Upper lobe of left lung (tissue), 6 donors: ENCODE measurements at places on chromosomes 2 and 18. TPM values are rescaled to one million over a fixed set of nuclear protein-coding genes. Genes with fewer than 3 reads are reported as not detected.

Gene TUBA4B
- total RNA-seq, result 0.26 TPM

Gene ASAP2
- 23.0 TPM for total RNA-seq

Gene C2orf78
- not detected for total RNA-seq

Gene TCF4
- 94.4 TPM for total RNA-seq

Gene TRIM43B
- total RNA-seq, result not detected

Gene DPYSL5
- not detected for total RNA-seq

Gene GREB1
- 5.2 TPM for total RNA-seq

Gene SERPINB4
- not detected for total RNA-seq

Gene SCN7A
- total RNA-seq, result 37.8 TPM

Gene GLB1L
- 19.5 TPM for total RNA-seq

Gene GPAT2
- total RNA-seq, result 3.5 TPM

Gene SH3RF3
- total RNA-seq, result 4.1 TPM

Gene CDCA7
- total RNA-seq, result 0.49 TPM

Gene CRYGD
- total RNA-seq, result not detected

Gene SLC5A7
- total RNA-seq, result not detected

Gene TMEM178A
- 5.2 TPM for total RNA-seq

Gene SERPINB2
- total RNA-seq, result 0.49 TPM

Gene ADAM23
- 1.9 TPM for total RNA-seq

Gene MAP2
- 25.2 TPM for total RNA-seq

Gene KLHL30
- total RNA-seq, result 1.3 TPM

Gene CPO
- not detected for total RNA-seq

Gene CNGA3
- total RNA-seq, result not detected

Gene TTN
- total RNA-seq, result 895 TPM

Gene FBLN7
- total RNA-seq, result 2.2 TPM

Gene CFC1
- total RNA-seq, result not detected

Gene LCLAT1
- 7.3 TPM for total RNA-seq

Gene FBXO41
- 1.5 TPM for total RNA-seq

Gene IL1RL1
- 55.3 TPM for total RNA-seq

Gene PTPRN
- total RNA-seq, result not detected

Gene SEMA4F
- total RNA-seq, result 7.1 TPM

Gene LIMS3
- 2.2 TPM for total RNA-seq

Gene SLC30A3
- total RNA-seq, result 0.20 TPM

Gene CDH7
- not detected for total RNA-seq

Gene LRRC30
- total RNA-seq, result not detected

Gene FHOD3
- 3.1 TPM for total RNA-seq

Gene MC2R
- not detected for total RNA-seq

Gene ABCG8
- total RNA-seq, result 0.20 TPM

Gene CTAGE1
- total RNA-seq, result not detected

Gene SPC25
- total RNA-seq, result not detected

Gene GAREM1
- 18.4 TPM for total RNA-seq

Gene VWA3B
- 5.4 TPM for total RNA-seq

Gene SNORC
- total RNA-seq, result 1.5 TPM

Gene GNLY
- 24.1 TPM for total RNA-seq

Gene ALK
- 0.20 TPM for total RNA-seq

Gene PID1
- 42.0 TPM for total RNA-seq

Gene KCNE4
- 0.30 TPM for total RNA-seq

Gene CNNM4
- 26.9 TPM for total RNA-seq

Gene LINC00305
- total RNA-seq, result not detected

Gene ZC3H6
- 18.5 TPM for total RNA-seq

Gene GAL3ST2
- total RNA-seq, result not detected

Gene CXCR1
- total RNA-seq, result 3.1 TPM

Gene LGALSL
- 8.4 TPM for total RNA-seq

Gene TUBB8B
- total RNA-seq, result not detected

Gene COPS8
- 46.1 TPM for total RNA-seq

Gene ZNF385B
- 30.1 TPM for total RNA-seq

Gene SERPINB7
- not detected for total RNA-seq

Gene GALNT13
- 2.1 TPM for total RNA-seq
